Dermis blood vessel endothelial cell (primary cell): ENCODE measurements at places on chromosomes 16 and 17. TPM values are rescaled to one million over a fixed set of nuclear protein-coding genes. Genes with fewer than 3 reads are reported as not detected.

DNA sequence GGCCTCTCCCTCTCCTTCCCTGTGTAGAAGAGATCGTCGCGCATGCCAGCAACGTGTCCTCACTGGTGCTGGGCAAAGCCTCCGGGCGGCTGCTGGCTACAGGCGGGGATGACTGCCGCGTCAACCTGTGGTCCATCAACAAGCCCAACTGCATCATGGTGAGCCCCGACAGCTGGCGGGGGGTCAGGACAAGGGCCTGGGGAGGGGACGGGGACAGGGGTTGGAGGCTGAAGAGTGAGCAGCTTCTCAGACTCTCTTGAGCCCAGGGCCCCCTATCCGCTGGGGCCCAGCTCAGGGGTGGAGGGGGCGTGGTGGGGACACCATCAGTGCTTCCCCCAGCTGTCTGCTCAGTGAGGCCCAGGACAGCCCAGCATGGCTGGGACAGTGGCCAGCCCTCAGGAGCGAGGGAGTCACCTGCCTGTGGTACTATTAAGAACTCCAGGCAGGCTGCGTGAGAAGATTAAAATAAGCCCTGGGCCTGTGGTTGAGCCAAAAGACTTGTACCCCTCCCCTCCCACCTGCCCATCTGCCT is 6.2 kb downstream of the KATNB1 start:
- DNase-seq: no peak

GRCh38 chr17:31533546-31534155 is 142.2 kb downstream of the RAB11FIP4 start:
- peak; percentile 74 for DNase-seq

DNA sequence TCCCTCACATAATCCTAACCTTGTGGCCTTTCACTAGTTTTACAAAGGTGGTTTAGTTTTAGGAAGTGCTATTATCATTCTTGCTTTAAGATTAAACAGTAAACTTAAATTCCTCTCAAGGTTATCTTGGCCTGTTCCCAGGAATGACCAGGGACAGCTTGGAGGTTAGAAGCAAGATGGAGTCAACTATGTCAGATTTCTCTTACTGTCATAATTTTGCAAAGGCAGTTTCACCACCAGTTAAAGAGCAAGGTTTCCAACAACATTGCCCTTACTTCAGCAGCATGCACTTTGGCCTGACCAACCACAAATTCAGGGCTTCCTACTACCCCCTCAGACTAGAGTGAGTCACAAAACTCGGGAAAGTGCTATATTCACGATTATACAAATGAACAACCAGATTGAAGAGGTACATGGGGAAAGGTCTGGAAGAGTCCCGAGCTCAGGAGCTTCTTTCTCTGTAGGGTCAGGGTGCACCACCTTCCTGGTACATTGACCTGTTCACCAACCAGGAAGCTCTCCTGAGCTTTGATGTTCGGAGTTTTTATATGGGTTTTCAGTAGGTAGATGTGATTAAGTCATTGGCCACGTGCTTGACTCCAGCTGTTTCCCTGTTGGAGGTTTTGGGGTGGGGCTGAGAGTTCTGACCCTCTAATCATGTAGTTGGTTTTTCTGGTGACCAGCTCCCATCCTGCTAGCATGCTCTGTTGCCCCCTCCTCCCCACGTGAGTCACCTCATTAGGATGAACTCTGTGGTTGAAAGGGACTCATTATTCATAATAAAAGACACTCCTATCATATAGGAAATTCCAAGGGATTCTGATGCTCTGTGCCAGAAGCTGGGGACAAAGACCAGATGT is 19.4 kb downstream of the RHOT1 start:
- peak; percentile 67 for DNase-seq

The CMTM1 gene
- 2.7 and 3.6 TPM in 2 replicates for total RNA-seq

DNA sequence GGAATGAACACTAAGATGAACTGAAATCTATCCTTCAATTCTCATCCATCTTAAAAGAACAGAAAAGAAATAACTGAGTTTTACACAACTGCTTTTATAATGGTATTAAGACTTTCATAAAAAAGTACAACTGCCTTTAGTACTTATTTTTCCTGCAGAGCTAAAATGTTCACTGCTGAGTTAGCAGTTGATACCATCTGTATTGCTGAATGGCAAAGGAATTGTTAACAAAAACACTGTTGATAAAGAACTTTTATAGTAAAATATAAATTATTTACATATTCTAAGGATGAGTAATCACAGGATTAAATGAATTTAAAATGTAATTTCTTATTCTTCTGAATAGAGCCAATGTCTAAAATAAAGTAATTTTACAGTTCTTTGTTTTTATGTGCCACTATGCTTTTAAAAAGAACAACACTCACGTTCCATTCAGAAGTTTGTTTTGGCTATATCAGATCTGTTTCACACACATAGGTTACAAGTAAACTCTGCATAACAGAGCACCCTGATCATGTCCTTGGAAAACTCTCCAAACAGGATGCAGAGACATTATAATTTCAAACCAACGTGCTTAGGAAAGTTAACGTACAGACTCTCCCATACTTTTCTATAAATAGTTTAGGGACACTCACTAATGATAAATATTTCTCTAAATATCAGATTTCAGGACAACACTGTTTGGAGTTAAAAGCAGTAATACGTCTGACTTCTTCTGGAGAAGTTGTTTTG is 151.1 kb downstream of the ITFG1 start:
- DNase-seq: peak; percentile 6

DNA sequence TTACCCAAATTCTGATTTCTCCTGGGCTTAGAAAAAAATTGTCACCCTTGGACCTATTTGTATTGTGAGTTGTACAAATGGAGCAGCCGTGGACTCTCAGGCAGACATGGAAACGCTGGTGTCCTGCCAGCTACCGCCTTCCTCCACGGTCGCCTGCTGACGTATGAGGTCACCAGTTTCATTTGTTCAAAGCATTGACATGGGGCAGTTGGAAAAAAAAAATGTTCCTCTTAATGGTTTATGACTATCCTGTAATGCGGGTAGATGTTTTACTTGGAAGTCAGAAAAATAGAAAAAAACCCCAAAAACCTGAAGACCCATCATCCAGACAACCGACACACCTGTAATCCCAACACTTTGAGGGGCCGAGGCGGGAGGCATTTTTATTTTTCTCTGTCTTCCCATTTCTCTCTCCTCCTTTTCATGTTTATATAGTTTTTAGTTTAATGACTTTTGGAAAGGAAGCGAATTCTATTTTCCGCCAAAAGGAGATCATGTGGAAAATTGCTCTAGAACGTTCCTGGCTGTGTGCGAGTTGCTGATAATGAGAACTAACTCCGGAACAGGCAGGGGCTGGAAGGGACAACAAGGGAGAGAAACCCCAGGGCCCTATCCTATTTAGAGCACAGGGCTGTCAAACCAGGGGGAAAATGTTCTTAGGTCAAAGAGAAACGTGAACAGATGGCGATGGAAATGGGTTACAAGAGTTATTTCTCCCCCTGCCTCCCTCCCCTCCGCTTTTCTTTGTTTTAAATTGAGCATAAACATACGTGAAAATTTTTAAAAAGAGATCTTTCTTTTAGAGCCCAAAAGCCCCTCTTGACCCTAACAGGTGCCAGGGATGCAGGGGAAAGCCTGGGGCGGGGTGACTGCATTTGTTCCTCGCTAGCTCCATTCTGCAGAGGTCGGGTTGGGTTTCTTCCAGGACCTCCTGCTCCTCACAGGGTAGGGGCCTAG is 13.7 kb downstream of the DNAH17 start:
- peak; percentile 83 for DNase-seq

The ENPP7 gene
- not detected in 2 replicates for total RNA-seq

GRCh38 chr17:53273126-53273525 is 549.6 kb upstream of the KIF2B start:
- no peak for DNase-seq

DNA sequence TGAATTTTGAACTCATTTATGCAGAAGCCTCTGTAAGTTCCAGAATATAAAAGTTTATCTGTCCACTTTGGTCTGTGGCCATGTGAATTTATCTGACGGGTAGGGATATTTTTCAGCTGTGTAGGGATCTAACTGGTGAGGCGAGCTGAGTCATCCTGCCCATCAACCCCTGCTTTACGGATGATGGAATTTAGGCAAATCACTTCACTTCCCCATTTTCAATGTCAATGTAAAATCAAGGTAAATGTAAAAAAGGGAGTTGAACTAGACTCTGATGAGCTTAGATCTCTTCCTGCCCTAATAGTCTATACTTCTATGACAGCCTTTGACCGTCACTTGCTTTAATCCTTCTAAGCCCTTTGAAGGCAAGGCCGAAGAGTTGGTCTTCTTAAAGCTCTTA is 2.6 kb downstream of the SLC16A6 start:
- DNase-seq: no peak

- no peak for DNase-seq
Measured at GRCh38 chr17:62658136-62658920, 30.9 kb downstream of the MRC2 start.

DNA sequence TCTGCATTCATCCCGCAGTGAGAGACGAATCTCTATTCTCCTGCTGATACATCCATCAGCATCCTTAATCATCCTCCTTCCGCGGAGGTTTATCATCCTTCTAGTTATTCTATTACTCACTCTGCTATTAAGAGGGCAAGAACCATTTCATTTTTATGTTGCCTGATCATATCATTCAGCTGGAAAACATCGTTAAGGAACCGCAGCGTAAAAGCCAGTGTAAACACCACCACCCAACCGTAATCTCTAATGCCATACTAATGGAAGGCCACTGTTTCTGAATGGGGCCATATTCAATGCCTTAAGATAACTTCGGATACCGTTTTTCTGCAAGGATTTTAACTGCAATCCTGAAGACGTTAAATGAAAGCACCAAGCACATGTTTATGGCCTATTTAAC is 36.7 kb upstream of the ERCC4 start:
- no peak for DNase-seq

The KREMEN2 gene
- total RNA-seq: not detected in 2 replicates
